Activated CD4-positive, alpha-beta memory T cell treated with anti-CD3 and anti-CD28 coated beads, Interleukin-2, amount 10 ng/mL, durations not matched to agents 7 days and 5 days (primary cell): ENCODE measurements at places on chromosomes 16 and 17. TPM values are rescaled to one million over a fixed set of nuclear protein-coding genes. Genes with fewer than 3 reads are reported as not detected.

The NPIPB13 gene
- total RNA-seq, result 9.8 TPM

The ACSM2B gene
- total RNA-seq, result not detected

The GOSR1 gene
- 45.7 TPM for total RNA-seq

DNA sequence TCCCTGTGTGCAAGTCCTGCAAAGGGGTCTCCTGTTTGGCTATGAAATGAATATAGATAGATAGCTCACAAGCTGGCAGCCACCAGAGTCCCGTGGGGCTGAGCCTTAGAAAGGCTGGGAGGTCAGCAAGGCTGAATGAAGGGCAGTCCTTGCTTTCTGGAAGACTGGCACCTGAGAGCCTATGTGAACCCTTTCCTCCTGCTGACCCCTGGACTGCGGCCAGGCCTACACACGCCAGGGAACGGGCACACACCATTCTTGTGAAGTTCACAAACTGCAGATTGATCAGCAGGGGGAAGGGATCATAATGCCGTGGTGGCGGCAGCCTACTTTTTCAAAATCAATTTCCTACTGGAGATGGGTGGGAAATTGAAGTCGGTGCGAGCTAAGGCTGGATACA is 985 bp upstream of the C17orf107 start:
- no peak for DNase-seq

DNA sequence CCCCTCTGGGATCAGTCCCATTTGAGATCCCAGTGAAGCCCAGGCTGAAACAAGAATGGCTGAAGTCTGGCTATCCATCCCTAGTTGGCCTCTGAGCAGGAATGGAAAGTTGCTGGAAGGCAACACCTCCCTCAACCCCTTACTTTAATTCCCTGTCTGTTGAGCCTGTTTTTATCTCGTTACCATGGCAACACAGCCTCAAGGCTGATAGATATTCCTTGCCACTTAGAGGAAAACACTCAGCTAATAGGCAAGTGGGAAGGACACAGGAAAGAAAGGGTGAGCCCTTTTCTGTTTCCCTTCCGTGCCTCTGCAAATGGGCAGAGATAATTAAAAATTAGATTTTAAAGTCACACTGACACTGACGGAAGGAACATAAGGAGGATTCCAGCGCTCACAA is 75.5 kb upstream of the CLEC3A start:
- no peak for DNase-seq

- DNase-seq, result no peak
Observed at GRCh38 chr17:76498876-76499251, 2.4 kb downstream of the RHBDF2 start.

- no peak for DNase-seq
Observed at GRCh38 chr17:19986941-19987861, 9.6 kb upstream of the AKAP10 start.

DNA sequence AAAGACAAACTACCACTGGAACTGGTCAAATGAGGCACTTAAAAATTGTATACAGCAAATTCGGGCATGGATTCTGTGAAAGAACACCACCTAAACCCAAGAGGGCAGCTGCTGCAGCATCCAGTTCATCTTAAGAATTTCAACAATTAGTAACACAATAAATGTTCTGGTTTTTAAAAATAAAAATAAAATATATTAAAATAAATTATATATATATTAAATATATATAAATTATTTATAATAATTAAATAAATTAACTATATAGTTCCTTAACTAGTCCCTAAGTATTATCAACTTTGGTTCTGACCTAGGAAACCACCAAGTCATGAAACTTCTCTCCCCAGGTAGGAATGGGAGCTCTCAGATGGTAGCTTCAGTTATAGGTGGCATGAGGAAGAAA is 13.4 kb upstream of the RFFL start:
- DNase-seq, result no peak

DNA sequence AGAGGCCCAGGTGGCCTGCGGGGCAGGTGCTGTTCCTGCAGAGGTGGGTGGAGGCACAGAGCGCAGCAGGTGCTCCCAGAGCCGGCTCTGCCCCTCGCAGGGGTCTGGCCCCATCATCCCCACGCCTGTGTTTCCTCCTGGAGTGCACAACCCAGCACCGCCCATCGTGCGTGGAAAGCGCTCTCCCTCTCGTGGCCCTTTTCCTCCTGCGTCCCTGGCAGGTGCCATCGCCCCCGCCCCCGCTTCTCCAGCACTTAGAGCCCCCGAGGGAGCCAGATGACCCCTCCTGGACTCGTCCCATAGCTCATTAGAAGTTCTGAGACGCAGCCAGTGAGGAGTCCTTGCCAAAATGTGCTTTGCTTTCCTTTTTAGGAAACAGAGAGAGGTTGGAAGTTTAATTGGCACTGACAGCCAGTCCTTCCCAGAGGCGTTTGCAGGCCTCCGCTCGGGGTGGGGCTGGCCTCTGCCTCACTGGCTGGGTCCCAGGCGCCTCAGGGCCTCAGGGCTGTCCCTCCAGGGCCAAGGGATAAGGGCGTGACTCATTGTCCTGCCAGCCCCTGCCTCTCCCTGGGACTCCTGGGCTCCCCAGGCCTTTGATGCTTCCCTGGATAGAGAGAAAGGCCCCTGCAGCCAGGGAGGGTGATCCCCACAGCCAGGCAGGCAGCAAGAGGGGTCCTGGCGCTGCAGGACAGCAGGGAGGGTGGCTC is 32.2 kb upstream of the CHMP6 start:
- no peak for DNase-seq

GRCh38 chr16:28477311-28477920 is 5.3 kb upstream of the NPIPB7 start:
- no peak for DNase-seq

DNA sequence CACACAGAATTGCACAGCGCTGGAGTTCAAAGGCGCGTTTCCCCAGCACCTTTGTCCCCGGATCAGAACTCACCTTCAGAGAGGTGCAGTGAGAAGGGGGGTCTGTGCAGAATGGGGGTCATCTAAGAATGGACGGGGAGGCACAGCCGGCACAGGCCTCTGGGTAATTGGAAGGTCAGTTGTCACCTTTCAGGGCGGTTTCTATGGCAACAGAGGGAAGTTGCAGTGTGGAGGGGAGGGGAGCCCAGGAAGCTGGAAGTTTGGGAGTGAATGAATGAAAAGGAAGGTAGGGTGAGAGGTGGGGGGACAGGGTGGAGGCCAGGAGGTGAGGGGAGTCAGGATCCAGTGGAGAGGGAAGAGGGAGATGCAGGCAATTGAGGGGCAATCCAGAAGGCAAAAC is 12.4 kb upstream of the KCNG4 start:
- DNase-seq, result no peak

- DNase-seq, result no peak
Observed at GRCh38 chr17:57288773-57289121, 32.4 kb downstream of the MSI2 start.

DNA sequence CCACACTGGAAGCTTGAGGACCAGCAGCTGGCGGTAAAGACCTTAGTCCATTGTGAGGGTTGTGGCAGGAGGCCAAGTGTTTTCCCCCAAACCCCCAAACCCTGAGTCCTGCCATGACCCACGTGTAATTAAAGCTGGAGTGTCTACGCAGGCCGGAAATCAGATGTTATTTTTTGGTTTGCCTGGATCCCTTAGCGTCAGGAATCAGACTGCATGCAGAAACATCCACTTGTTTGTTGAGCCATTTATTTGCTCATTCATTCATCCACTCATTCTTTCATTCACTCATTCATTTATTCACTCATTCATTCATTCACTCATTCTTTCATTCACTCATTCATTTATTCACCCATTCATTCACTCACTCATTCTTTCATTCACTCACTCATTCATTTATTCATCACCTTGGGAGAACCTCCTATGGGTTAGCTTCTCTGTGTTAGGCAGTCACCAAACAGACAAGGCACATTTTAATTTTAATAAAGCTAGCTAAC is 313.1 kb downstream of the MAF start:
- DNase-seq, result no peak

- DNase-seq, result no peak
Observed at GRCh38 chr16:23788685-23789084, 33.9 kb downstream of the CHP2 start.
